Vagina (tissue), 2 donors: ENCODE measurements at places on chromosomes 7 and 10. TPM values are rescaled to one million over a fixed set of nuclear protein-coding genes. Genes with fewer than 3 reads are reported as not detected.

Gene NOC3L
- total RNA-seq = 21.1 TPM

DNA sequence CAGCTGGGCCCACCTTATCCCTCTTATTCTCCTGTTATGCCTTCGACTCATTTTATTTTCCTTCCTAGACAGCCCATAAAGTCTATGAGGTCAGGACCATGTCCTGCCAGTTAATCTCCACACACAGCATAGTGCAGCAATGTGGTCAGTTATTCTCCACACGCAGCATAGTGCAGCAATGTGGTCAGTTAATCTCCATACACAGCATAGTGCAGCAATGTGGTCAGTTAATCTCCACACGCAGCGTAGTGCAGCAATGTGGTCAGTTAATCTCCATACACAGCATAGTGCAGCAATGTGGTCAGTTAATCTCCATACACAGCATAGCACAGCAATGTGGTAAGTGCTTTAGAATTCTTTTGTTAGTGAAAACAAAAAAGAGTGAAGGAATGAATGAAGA is 77.8 kb downstream of the TEX36 start:
- H3K36me3 ChIP-seq = no peaks in the 10 kb centered on the region
- no peak for DNase-seq
- H3K27ac ChIP-seq = no peak overlapping the region
- H3K27me3 ChIP-seq = no peaks in the 10 kb centered on the region
- H3K4me1 ChIP-seq = no peaks in the 10 kb centered on the region

GRCh38 chr7:150939466-150939865 is 38.7 kb downstream of the KCNH2 start:
- no peak for DNase-seq
- no peak overlapping the region for H3K27ac ChIP-seq
- no peaks in the 10 kb centered on the region for H3K27me3 ChIP-seq
- no peak overlapping the region for H3K4me3 ChIP-seq
- H3K36me3 ChIP-seq = no peaks in the 10 kb centered on the region

- H3K27ac ChIP-seq = no peak overlapping the region
- H3K27me3 ChIP-seq = no peaks in the 10 kb centered on the region
- H3K4me3 ChIP-seq = no peak overlapping the region
- DNase-seq = no peak
Observed at GRCh38 chr7:71350680-71351079, 218.7 kb downstream of the GALNT17 start.

Gene ACTL6B
- total RNA-seq = 0.49 TPM

DNA sequence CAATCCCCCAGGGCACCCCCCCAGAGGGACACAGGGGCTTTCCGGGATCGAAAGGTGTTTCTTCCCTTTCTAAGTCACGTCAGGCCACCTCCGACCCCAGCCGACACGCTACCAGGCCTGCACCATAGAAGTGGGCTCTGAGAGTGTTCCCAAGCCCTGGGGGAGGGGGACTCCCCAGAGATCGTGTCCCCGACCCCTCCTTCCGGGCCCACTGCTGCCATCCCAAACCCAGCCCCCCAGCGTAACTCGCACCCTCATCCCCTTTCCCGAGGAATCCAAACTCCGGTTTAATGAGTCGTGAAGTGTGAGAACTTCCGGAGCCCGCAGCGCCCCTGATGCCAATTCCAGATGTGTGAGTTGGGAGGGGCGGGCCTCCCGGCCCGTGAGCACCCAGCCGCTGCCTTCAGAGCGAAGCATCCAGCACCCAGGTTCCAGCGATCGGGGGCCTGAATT is 11.3 kb downstream of the UNCX start:
- no peak overlapping the region for H3K4me3 ChIP-seq

DNA sequence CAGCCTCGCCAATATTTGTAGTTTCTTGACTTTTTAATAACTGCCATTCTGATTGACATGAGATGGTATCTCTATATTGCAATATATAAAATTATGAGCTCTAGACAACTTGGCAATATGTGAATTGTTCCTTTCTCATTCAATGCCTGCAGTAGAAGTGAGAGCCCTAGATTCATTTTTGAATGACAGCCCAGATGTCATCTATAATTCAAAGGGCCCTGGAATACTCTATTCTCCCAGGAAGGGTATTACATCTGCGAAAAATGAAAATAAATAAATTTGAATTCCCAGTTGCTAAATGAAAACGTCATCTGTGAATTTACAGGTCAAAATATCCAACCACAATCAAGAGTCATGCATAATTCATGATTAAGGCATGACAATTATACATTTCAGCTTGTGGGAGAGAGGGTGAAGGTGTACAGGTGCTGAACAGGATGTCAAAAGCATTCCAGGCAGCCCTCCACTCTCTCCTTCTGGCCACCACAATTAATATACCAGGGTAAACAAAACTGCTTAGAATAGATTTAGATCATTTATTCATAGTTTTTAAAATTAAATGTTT is 1147.3 kb downstream of the XPNPEP1 start:
- no peaks in the 10 kb centered on the region for H3K4me1 ChIP-seq
- no peak overlapping the region for H3K4me3 ChIP-seq
- no peaks in the 10 kb centered on the region for H3K27me3 ChIP-seq
- H3K27ac ChIP-seq = no peak overlapping the region

DNA sequence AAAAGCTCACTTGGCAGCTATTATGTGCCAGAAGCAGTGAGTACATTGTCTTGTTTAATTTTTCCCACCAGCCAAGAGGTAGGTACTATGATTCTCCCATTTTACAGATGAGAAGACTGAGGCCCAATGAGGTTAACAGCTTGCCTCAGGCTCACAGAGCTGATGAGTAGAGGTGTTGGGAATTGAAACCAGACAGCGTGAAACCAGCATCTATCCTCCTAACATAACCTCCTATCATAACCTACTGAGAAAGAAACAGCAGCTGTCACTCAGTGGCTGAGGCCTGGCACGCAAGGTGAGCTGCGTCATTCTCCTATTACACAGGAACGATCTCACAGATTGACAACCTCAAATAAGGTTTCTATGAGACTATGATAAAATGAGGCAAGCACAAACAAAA is 6.2 kb downstream of the PYROXD2 start:
- H3K27ac ChIP-seq = no peak overlapping the region
- H3K4me1 ChIP-seq = peaks cover 38% of the 10 kb centered on the region
- H3K4me3 ChIP-seq = no peak overlapping the region
- no peaks in the 10 kb centered on the region for H3K27me3 ChIP-seq
- no peak for DNase-seq

DNA sequence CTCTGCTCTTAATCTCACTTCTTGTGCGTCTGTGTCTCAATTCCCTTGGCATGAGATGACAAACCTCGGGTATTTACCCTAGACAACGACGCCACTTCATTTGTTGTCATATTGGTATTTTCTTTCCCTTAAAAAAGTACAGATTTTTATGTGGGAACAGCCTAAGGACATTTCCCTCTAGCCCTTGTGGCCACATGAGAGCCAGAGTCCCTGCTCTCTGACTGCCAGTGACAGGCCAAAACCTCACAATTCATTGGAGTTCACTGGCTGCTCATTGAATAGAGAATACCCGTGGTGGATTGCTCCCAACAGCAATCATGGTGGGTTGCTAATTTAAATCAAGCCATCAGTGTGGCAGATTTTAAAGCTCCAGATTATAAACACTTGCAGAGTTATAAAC is 191.3 kb upstream of the FAM3C start:
- no peaks in the 10 kb centered on the region for H3K36me3 ChIP-seq
- H3K27me3 ChIP-seq = no peaks in the 10 kb centered on the region
- no peaks in the 10 kb centered on the region for H3K4me1 ChIP-seq
- H3K4me3 ChIP-seq = no peak overlapping the region
- DNase-seq = no peak

- H3K4me1 ChIP-seq = no peaks in the 10 kb centered on the region
- H3K4me3 ChIP-seq = no peak overlapping the region
- peak; percentile 22 for DNase-seq
- H3K27ac ChIP-seq = no peak overlapping the region
- H3K36me3 ChIP-seq = no peaks in the 10 kb centered on the region
Observed at GRCh38 chr7:34841326-34841725, 183.3 kb downstream of the NPSR1 start.

Gene OR6V1
- total RNA-seq = not detected

Gene UTF1
- not detected for total RNA-seq

- H3K27ac ChIP-seq = no peak overlapping the region
- H3K4me1 ChIP-seq = no peaks in the 10 kb centered on the region
- H3K4me3 ChIP-seq = no peak overlapping the region
- no peaks in the 10 kb centered on the region for H3K27me3 ChIP-seq
- no peak for DNase-seq
- H3K36me3 ChIP-seq = no peaks in the 10 kb centered on the region
Observed at GRCh38 chr7:70338015-70338414, 739.7 kb downstream of the AUTS2 start.

Gene SEMA3E
- 4.4 TPM for total RNA-seq

- no peaks in the 10 kb centered on the region for H3K4me1 ChIP-seq
- no peaks in the 10 kb centered on the region for H3K27me3 ChIP-seq
- no peak for DNase-seq
Observed at GRCh38 chr7:83941300-83941699, 253.3 kb downstream of the SEMA3A start.

DNA sequence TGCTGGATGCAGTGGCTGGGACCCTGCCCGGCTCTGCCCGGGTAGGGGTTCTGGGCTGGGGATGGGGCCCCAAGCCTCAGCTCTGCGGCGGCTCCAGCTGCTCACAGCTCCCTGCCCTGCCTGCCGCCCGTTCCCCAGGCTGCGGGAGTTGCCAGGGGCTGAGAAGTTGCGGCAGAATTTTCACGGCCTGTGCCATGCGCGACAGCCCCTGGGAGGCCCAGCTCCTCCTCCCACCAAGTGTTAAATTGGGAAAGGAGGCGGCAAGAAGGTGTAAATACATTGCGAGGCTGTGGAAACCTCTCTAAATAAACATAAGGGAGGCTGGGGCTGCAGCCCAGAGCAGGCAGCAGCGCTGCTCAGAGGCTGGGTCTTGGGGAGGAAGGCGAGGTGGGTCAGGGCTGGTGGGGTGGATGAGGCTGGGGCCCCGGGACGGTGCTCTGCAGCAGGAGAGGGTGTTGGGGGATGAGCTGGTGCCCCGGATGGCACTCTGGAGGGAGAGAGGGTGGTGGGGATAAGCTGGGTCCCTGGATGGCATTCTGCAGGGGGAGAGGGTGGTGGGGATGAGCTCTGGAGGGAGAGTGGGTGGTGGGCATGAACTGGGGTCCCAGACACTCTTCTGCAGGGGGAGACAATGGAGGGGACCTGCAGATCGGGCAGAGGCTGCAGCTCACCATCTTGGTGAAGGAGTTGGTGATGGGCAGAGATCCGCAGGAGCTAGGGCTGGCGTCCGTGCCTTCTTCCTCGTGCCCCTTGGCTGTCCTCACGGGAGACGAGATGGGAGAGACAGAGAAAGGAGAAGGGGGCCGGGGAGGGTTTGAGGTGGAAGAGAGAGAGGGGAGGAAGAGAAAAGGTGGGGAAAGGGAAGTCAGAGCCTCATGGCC is 85.5 kb upstream of the GNA12 start:
- no peak overlapping the region for H3K4me3 ChIP-seq
- H3K4me1 ChIP-seq = no peaks in the 10 kb centered on the region
- DNase-seq = no peak
- no peaks in the 10 kb centered on the region for H3K36me3 ChIP-seq
- H3K27ac ChIP-seq = no peak overlapping the region

DNA sequence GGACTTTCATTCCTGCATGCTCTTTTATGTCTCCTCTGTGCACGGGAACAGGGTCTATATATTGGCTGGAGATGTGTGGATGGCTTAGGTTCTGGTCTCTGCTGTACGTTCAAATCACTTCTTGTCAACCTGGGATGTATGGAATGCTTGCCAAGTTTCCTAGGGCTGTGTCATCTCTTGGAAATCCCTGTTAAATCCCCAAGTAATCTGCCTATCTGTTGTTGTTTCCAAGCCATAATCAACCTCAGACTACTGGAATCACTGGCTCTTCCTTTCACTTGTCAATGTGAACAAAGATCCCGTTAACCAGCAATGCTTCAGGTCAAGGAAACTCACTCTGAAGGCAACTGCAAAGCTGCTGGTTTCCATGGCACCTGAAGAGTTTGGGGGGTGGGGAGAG is 93.3 kb upstream of the FAM171A1 start:
- H3K27me3 ChIP-seq = no peaks in the 10 kb centered on the region
- H3K4me3 ChIP-seq = no peak overlapping the region
- DNase-seq = no peak
- H3K4me1 ChIP-seq = no peaks in the 10 kb centered on the region

Gene EPHB6
- total RNA-seq = 68.3 TPM

DNA sequence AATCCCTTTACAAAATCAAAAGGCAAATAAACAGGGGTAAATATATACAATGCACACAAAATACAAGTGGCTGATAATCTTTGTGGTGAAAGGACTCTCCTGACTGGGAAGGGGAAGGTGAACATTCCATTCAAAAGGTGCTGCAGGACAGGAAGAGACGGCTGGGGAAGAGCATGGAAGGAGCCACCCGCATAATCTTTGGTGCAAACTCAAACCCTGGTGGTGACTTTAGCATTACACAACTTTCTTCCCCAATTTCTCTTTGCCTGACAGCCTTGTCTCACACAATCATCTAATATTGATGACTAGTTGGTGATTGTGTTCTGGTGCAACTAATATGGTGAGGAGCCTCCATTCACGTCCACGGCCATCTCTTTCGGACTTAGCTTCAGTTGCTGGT is 117.0 kb upstream of the EGFR start:
- H3K27me3 ChIP-seq = no peaks in the 10 kb centered on the region
- peaks cover 17% of the 10 kb centered on the region for H3K4me1 ChIP-seq
- H3K36me3 ChIP-seq = no peaks in the 10 kb centered on the region
- DNase-seq = no peak

- no peaks in the 10 kb centered on the region for H3K27me3 ChIP-seq
- H3K36me3 ChIP-seq = no peaks in the 10 kb centered on the region
- peaks cover 46% of the 10 kb centered on the region for H3K4me1 ChIP-seq
- peak; percentile 92 for DNase-seq
- peak overlapping the region; percentile 85 for H3K4me3 ChIP-seq
Observed at GRCh38 chr7:116211006-116211912, 920 bp downstream of the TES start.

- DNase-seq = no peak
- H3K36me3 ChIP-seq = no peaks in the 10 kb centered on the region
- no peak overlapping the region for H3K4me3 ChIP-seq
- no peak overlapping the region for H3K27ac ChIP-seq
- no peaks in the 10 kb centered on the region for H3K4me1 ChIP-seq
Observed at GRCh38 chr7:142357953-142358520, 100.2 kb upstream of the PRSS58 start.

Gene MCM10
- total RNA-seq = 0.98 TPM

Gene CCT6A
- 82.0 TPM for total RNA-seq

DNA sequence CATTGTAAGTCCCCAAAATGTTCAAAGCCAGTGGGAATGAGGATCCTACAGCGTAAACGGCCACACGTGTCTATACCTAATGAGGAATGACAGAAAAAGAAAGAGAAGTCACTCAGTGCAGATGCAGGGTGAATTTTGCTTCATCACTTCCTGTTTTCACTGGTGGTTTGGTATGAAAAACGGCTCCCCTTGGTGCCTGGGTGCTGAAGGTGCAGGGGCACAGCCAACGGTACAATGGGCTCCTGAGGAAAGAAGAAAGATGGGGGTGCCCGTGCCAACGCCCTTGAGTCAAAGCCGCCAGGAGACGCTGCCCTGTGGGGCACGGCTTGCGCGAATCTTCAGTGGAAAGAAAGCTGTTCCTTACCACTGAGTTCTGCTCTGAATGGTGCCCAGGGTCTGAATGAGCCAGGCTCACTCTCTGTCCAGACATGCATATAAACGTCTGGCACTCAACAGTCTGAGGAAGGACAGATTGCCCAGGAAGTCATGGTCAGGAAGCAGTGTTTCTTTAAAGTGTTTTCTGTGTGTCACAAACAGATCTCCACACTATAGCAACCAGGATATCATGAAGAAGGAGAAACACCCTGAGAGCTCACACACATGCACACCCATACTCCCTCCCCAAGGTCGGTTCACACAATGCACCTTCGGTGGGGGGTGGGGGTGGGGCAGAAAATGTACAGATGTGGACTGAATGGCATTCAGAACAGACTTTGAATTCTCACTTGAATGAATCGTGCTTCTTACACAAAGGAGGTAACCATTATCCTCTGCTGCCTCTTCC is 105.8 kb downstream of the ELMO1 start:
- H3K4me3 ChIP-seq = no peak overlapping the region
- DNase-seq = no peak
- peaks cover 11% of the 10 kb centered on the region for H3K4me1 ChIP-seq
- no peaks in the 10 kb centered on the region for H3K27me3 ChIP-seq
- no peaks in the 10 kb centered on the region for H3K36me3 ChIP-seq
